HTR-8/SVneo (cell line): ENCODE measurements at places on chromosomes 3 and 15.

GRCh38 chr3:54547051-54547450 is 380.8 kb downstream of the LRTM1 start:
- DNase-seq: no peak

GRCh38 chr15:64209680-64210334 is 47.0 kb upstream of the PPIB start:
- DNase-seq: peak; percentile 45

- no peak for DNase-seq
Measured at GRCh38 chr3:191321019-191321767, 8.0 kb upstream of the CCDC50 start.

DNA sequence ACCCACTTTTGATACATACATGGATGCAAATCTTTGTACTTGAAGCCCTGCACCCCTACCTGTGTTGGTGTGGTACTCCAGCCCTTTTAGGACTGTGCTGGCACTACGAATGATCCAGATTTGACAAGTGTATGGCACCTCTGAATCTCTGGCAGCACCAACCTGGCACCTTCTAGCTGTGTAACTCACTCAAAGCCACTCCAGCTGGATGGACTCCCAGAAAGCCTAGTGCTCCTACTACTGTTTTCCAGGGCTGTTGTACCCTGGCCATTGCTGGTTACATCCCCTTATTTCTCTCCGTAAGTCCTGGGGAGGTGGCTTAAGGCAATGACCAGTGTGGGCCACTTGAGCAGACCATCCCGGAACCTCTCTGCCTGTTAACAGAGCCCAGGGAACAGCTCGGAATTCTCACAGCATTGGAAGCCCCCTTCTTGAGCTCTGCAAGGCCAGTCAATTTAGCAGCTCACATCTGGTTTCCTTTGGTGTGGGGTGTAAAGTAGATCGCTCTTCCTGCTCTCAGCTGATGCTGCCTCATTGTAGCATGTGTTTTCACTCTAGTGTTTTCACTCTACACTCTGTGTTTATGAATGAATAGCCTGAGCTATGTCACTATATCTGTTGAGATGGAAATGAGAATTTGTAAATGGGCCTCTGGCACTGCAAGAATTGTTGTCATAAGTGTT is 12.2 kb downstream of the CALML4 start:
- no peak for DNase-seq

- DNase-seq: no peak
Measured at GRCh38 chr3:13333236-13333897, 86.8 kb downstream of the NUP210 start.

DNA sequence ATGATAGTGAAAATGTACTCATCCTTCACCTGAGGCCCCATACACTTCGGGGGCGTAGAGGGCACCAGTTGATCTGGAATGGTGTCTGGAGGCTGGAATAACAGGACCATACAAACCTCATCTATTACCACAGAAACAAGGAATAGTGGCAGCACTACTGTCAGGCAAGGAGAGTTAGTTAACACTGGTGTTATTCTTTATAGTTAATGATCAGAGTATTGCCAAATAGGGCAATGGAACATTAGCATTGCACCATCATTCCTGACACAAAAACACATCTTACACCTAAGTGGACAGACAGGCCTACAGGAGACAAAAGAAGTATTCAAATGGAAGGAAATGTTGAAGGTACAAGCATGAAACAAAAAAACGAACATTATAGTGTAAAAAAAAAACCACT is 137.0 kb upstream of the UBP1 start:
- DNase-seq: no peak

GRCh38 chr3:127712881-127713771 is 40.4 kb downstream of the ABTB1 start:
- no peak for DNase-seq
